Activated T-helper 1 cell treated with anti-CD3 and anti-CD28 coated beads, Interleukin-2, amount 50 U/mL, for 16 hours (primary cell): ENCODE measurements at places on chromosomes 4 and X.

DNA sequence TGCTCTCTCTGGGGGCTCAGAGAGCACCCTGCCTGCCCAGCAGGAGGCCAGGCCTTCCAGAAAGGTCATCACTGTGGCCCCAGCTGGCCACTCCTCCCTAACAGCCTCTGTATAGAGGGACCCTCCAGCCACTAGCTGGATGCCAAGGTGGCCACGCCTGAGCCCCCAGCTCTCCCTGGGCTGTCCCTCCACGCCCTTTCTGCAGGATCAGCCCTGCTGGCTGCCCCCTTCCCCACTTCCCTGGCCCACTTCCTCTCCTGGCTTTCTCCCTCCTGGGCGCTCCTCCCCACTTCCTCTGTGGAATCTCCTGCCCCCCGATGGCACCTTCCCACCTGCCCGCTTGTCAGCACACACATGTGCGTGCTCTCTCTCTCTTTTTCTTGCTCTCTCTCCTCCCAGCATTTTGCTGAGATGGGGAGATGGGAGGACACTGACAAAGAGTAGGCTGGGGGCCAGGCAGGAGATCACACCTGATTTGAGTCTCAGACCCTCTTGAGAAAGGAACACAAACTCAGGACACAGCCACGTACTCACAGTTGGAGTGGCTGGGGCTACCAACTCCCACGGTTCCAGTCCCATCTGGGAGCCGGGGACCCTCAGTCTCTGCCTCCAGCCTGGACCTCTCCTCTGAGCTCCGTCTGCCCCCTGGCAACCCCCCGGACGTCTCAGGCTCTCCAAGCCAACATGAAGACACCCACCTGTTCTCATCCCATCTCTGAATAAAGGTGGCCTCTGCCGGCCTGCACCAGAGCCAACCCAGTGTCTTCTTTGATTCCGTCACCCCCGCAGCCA, 62.1 kb upstream of the AFAP1 start:
- no peak for DNase-seq

DNA sequence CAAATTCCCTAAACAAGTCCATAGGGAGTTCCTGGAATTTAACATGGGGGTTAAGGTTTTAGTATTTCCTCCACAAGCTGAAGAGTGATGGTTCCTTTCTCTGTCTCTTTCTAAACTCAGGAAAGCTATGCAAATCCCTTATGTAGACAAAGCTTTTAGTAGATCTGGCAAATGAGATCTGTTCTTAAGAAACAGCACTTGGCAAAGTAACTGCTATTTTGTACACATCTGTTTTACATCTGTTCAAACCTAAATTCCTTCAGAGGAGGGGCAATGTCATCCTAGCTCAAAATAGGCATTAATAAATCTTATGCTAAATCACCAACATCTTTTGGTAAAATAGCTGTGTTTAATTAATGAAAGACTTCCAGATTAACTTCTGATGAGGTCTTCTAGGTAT, 137.8 kb upstream of the TBC1D9 start:
- DNase-seq = no peak

DNA sequence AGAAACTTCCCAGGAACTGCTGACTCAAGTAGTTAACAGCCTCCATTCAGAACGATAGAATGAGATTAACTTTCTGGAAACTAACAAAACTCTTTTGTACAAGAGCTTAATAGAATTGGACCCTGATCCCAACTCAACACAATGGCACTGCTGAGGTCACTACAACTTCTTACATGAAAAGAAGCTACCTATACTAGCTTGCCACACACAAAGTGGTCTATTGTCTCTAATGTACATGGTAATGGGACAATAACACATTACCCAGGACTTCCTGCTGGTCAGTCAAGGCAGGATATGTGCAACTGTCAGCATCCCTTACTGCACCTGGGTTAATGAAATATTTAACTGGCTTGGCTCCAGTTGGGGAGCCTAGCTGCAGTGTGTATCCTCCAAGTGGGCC, 56.2 kb downstream of the BRCC3 start:
- DNase-seq = no peak

GRCh38 chr4:53702334-53703266, 111.3 kb upstream of the LNX1 start:
- DNase-seq = no peak

- no peak for DNase-seq
Measured at GRCh38 chrX:118562582-118563164, 67.1 kb downstream of the DOCK11 start.

- DNase-seq = no peak
Measured at GRCh38 chr4:79865201-79865597, 207.8 kb downstream of the ANTXR2 start.

- no peak for DNase-seq
Measured at GRCh38 chrX:87626996-87627395, 109.4 kb downstream of the KLHL4 start.

- no peak for DNase-seq
Measured at GRCh38 chrX:65837875-65838549, 170.6 kb downstream of the MSN start.

DNA sequence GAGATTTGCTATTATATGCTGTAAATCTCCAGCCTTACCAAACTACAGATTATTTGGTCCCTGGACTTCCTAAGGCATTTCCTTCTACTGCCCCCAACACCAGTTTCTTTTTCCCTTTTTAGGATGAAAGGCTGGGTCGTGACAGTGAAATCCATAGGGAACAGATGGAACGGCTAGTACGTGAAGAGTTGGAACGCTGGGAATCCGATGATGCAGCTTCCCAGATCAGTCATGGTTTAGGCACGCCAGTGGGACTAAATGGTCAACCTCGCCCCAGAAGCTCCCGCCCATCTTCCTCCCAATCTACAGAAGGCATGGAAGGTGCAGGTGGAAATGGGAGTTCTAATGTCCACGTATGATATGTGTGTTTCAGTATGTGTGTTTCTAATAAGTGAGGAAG, 67.9 kb downstream of the PKD2 start:
- DNase-seq = no peak

- DNase-seq = no peak
Measured at GRCh38 chr4:4871242-4871572, 11.7 kb downstream of the MSX1 start.

- no peak for DNase-seq
Measured at GRCh38 chr4:80015407-80016189, 57.4 kb downstream of the ANTXR2 start.

DNA sequence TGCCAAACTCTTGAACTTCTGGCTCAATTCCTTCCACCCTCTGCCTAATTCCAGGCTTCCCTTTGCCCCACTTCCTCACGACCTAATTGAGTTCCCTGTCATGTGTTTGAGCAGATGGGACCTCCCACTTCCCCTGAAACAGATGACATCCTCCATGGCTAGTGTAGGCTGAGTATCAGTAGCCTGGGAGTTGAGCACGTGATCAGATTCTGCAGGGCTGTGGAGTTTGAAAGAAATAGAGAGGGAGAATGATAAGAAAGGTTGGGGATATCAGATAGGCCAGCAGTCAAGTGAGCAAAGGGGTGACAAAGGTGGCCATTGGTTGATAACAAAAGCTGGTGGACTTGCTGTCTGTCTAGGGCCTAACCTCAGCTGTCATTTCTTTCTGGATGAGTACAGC, 18.8 kb upstream of the NWD2 start:
- DNase-seq = no peak

GRCh38 chr4:8674311-8674885, 81.8 kb downstream of the CPZ start:
- no peak for DNase-seq

DNA sequence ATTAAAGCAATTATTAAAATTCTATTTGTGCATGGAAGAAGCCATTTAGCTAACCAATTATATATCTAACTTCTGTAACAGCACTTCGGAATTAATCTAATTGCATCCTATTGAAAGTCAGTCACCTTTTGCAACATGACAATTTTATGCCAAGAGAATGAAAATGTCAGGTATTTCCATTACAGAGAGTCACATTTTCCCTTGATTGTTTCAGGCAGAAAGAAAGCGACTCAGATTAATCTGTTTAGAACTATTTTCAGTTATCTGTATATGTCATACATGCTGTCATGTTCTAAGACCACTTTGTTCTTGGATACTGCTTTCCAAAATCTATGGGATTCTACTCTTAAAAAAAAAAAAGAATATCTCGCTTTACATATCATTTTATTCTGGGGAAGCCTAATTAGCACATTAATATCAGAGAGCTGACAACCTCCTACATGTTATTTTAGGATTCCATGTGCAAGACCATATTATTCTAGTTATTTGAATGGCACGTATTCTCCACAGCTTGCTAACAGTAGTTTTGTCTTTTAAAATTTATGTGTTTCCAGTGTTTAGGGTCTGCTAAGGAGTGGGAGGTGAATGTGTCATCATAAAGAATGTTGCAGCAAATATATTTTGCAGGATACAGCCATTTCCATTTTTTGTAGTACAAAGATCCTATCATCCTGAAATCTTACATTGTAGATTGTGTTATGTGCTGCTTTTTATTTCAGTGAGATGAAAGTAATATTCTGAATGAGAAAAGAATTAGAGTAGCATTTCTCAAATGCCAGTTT, 31.7 kb downstream of the GALNT7 start:
- DNase-seq = no peak

- no peak for DNase-seq
Measured at GRCh38 chrX:143648705-143649104, 12.8 kb upstream of the SLITRK4 start.
